ENCODE measurements at places on chromosomes 5 and 9.
A peak's percentile ranks its signal among the peaks of the same experiment; 100 is the strongest.

DNA sequence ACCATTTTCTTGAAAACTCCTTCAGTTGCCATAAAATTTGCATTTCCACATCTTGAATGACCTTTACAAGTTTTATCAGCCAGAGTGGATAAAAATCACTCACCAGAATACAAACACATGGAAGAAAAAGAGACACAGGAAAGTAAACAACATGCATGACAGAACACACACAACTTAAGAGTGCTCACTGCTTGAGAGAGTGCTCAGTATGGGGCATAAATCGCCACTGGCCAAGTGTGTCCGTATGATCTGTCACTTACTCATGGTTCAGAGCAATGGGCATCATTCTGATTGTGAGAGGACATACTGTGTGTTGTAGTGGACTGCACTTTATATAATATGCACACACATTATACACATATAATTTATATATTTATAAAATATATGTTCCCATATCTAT, 155.6 kb upstream of the NTRK2 start:
- no peak for DNase-seq

- no peak for DNase-seq
Measured at GRCh38 chr5:146560205-146560812, 44.3 kb upstream of the GPR151 start.

DNA sequence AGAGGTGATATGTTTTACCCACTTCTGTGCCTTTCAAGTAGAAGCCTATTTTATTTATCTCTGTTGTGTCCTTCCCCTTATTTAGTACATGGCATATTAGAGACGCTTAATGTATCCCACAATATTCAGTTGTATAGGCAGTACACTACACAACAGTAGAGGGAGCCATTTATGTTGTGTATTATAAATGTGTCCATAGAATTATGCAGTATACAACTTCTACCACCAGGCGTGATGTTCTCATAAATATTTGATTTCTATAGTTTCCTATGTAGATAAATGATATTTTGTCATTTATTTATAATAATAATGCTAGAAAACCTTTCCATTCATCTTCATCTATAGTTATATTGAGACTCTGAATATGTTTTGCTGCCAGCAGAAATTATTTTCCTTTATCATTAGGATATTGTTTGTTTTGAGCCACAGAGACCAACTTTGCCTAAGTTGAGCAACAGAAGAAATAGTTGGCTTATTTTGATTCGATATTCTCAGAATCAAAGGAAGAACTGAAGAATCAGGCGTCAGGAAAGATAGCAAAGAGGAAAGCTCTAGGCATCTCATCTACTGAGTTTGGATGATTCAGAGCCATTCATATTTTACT, 81.7 kb downstream of the ADAMTS19 start:
- DNase-seq: no peak

GRCh38 chr5:4093970-4094369, 498.3 kb downstream of the IRX1 start:
- no peak for DNase-seq

GRCh38 chr5:157371655-157372471, 88.2 kb upstream of the NIPAL4 start:
- DNase-seq: no peak

- DNase-seq: no peak
Measured at GRCh38 chr5:17088051-17088450, 129.4 kb upstream of the BASP1 start.

- no peak for DNase-seq
Measured at GRCh38 chr5:135010502-135011354, 23.3 kb downstream of the PITX1 start.

DNA sequence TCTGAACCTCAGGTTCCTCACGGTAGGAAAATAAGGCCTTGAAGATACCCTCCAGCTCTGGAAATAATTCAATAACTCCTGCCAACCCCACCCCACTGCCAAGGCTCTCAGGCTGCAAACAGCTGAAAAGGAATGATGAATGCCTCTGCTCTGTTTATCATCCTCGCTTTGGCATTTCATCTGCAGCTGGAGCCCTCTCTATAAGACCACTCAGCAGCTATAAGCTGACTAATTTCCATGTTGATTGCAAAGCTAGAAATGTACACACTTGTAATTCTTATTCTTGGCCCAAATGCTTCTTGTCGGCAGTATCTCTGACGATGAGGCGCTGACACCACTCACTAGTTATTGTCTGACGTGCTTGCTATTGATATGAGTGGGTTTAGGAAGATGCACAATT, 408.4 kb upstream of the NMUR2 start:
- DNase-seq: no peak

DNA sequence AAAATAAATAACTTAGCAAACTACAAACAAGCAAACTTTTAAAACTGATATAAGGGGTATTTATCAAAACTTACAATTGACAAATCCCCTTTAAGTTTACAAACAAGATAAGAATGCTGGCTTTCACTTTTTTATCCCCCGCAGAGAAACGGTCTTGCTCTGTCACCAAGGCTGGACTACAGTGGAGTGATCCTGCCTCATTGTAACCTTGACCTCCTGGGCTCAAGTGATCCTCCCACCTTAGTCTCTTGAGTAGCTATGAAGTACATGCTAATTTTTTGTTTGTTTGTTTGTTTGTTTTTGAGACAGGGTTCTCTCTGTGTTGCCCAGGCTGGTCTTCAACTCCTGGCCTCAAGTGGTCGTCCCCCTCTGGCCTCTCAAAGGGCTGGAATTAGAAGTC, 9.0 kb upstream of the NIPSNAP3A start:
- no peak for DNase-seq

DNA sequence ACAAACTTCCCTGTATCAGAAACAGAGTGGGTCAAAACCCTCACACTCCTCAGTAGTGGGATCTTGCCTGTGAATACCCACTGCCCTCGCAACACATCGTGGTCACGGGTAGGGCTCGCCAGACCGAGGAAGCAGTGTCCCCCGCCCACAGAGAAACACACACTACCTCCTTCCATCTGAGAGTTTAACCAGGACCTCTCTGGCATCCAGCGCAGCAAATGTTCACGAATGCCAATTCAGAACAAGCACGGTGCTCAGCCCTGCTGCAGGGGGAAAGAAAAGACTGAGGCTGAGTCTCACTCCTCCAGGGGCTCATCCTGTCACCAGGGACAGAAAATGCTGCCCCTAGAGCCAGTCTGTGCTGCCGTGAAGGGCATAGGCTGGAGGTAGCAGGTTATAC, 42.5 kb upstream of the SYNPO start:
- DNase-seq: no peak

DNA sequence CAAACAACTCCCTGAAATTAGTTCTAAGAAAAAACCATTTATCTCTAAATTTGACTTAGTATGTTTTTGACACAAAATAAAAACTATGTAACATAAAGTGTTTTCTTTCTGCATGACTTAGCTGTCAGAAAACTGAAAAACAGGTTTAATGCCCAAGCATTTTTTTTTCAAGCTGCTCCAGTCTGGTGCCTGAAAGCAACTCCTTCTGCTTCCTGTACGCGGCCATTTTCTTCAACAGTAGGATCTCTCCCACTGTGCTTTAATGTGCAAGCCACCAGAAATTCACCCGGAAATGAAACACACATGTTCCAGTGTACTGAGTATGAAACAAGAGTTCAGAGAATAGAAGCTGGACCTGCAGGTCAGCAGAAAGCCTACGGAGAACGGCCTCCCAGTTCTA, 161.2 kb downstream of the MED27 start:
- DNase-seq: no peak

- DNase-seq: no peak
Measured at GRCh38 chr9:81150016-81150625, 539.2 kb downstream of the TLE1 start.

GRCh38 chr9:136054798-136055714, 40.0 kb downstream of the NACC2 start:
- DNase-seq: no peak

- DNase-seq: no peak
Measured at GRCh38 chr9:94857791-94858190, 131.3 kb downstream of the AOPEP start.

DNA sequence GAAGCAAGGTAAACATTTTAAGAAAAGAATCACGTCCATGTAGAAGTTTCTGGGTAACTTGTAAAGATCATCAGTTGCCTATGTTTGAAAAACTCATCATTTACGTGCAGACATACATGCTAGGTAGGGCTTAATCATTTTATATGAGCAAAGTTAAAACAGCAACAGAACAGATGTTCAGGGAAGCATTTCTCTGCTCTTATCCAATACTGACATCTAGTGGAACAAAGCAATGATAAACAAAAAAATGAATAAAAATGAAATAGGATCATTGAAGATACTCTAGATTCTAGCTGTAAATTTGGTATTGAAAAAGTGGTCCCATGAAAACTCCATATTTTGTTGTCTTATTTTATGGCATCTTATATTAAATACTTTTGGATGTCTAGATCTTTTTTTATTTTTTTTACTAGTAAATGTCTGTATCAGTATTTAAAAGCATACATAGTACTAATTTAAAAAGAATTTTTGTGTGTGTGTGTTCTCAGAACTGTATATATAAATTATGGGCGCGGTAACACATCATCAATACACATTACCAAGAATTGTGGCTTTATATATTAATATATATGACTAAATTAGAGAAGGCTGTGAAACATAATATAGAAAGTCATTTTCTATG, 1050.2 kb downstream of the CDH12 start:
- DNase-seq: no peak

DNA sequence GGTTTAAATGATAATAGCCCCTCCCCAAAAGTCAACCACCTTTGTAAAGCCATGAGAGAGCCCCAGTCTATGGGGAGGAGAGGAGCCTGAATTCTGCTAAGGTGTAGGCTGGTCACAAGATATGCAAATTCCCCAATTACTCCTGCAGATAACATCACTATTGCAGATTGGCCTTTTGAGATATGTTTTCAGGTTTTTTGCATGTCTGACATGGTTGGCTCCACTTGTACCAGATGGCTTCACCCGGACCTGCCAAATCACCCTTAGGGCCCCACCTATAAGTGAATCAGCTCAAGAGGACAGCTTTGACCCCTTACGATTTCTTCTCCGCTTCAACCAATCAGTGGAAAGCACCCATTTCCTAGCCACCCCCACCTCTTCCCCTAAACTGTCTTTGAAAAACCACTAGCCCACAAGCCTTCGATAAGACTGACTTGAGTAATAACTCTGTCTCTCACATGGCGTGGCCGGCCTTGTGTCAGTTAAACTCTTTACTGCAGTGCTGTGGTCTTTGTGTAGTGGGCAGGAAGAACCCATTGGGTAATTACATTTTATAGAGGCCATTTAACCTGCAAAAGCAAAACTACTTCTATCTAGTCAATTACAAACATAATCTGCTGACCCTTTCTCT, 69.7 kb downstream of the PRLR start:
- no peak for DNase-seq

- DNase-seq: no peak
Measured at GRCh38 chr5:146116361-146116760, 11.0 kb upstream of the PLAC8L1 start.

DNA sequence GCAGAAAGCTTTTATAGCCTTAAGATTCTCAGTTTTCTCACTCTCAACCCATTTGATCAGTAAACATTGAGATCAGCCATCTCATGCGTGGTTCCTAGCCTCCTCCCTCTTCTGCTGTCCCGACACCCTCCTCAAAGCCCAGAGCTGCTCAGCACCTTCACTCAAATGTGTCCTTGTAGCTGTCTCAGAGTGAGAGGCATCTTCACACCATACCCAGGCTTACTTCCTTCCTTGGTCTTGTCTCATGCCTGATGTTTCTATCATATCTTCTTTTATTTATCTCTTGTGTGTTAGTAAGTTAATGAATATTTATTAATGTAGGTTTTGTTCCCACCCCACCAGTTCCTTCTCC, 72.4 kb upstream of the SNX2 start:
- no peak for DNase-seq

DNA sequence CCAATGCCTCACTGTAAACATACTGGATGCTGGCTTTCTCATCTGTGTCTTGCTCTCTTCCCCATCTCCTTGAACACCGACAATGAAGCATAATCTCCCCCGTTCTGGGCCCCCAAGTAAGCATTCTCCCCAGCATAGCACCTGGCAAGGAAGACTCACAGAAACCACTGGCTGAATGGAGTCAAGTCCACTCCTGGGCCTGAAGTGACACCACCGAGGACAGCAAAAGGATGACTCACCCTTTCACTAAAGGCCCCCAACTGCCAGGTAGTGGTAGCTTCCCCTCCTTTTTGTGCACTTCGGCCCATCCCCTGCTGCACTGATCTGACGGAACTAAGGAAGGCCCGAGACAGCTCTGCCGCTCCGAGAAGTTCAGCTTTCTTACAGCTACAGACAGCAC, 9.4 kb downstream of the VDAC1 start:
- no peak for DNase-seq

DNA sequence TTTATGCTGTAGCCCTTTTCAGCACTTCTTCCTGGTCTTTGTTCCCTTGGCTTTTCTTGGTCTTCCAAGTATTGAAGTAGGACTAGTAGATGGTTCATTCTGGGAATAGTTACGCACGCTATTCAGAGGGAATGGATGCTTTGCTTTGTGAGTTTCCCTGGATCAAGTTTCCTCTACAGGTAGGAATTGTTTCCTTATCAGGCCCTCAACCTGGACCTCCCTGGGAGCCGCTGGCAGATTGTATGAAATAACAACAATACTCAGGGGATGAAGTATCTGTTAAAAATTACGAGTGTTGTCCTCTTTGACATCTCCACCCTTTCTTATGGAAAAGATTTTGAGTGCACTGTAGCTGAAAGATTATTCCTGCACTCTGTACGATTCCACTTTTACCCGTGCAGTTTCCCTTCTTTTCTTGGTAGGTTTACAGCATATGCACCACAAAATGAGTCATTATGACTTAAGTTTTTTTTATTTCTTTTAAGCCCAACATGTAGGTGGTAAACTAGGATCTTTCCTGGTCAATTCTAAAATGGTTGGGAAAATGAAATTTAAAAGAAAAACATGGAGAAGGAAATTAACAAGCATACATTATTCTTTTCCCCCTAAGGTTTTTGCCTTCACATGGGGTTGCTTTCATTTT, 57.9 kb downstream of the ARHGAP26 start:
- no peak for DNase-seq

GRCh38 chr5:175696139-175696854, 38.4 kb downstream of the HRH2 start:
- peak; percentile 87 for DNase-seq

- no peak for DNase-seq
Measured at GRCh38 chr5:107951309-107951708, 280.6 kb upstream of the EFNA5 start.

GRCh38 chr5:74556631-74557595, 83.6 kb downstream of the ENC1 start:
- DNase-seq: no peak

GRCh38 chr5:14097998-14098471, 45.1 kb upstream of the TRIO start:
- DNase-seq: no peak

GRCh38 chr5:174291162-174291561, 245.7 kb downstream of the NSG2 start:
- DNase-seq: no peak

All from activated CD8-positive, alpha-beta memory T cell treated with anti-CD3 and anti-CD28 coated beads, Interleukin-2, amount 50 U/mL, for 48 hours (primary cell).